ENCODE measurements at places on chromosomes 13 and 19.

GRCh38 chr13:53201454-53202225 lies 173.0 kb downstream of the OLFM4 start:
- DNase-seq, result no peak

DNA sequence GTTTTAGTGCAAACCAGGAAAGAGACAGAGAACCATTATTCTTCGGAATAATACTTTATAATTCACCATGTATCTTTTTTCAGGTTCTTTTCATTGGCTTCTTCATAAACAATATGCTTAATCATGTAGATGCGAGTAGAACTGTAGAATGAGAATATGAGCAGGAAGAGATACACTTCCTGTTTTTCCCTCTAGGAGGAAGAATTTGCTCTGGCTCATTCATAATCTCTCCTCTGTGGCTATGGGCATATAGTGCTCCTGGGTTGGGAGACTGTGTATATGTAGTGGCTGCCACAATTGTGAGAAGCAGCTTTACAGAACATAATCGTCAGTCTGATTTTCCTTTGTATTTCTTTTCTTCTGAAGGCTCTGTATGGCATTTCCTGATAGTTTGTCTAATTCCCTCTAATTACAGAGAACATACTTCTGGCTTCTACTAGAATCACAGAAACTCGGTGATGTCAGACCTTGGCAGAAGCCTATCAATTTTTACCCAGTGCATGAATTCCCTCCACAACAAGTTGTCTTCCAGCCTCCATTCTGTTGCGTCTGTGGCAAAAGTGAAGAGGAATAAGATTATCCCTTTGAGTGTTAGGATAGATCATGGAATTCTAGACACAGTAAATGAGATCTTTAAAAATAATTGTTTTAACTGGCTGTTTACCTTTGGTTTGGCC lies 2.9 kb upstream of the DCLK1 start:
- DNase-seq, result no peak

DNA sequence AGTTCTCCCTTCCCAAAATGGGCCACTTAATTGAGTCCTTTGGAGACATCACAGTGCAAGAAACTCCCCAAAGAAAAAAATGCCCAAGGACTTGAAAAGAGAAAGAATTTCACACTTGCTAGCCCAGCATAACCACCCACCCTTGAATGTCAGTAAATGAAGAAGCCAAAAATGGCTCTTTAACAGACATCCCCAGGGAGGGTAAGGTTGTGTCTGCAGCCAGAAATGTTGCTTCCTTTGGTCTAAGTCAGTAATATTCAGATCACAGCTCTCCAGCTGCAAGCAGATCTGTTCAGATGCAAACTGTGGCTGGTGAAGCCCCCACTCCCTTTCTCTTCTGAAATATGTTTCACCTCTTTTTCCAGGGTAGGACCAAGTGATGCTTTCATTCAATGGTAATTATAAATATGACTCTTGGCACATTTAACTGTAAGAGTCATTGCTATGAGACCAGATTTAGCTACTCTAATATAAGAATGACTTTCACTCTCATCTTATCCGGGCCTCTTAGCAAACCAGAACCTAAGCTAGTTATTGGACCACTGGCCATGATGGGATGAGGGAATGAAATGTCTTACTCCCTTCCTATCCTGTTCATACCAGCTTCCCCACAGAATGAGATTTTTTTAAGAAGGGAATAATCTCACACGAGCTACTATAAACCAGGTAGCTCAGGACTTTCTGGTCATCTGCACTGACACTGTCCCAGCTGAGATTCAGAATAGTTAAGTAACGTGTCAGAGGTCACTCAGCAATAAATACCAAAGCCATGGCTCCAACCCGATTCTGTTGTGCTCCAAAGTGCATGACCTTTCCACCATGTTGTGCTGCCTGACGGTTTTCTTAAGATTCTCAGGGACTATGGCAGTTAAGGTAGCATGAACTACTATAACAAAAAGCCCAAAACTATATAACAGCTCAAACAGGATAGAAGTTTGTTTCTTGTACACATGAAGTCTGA lies 234.1 kb downstream of the FOXO1 start:
- DNase-seq, result no peak

GRCh38 chr19:38592940-38593339 lies 24.8 kb downstream of the MAP4K1 start:
- DNase-seq, result no peak

DNA sequence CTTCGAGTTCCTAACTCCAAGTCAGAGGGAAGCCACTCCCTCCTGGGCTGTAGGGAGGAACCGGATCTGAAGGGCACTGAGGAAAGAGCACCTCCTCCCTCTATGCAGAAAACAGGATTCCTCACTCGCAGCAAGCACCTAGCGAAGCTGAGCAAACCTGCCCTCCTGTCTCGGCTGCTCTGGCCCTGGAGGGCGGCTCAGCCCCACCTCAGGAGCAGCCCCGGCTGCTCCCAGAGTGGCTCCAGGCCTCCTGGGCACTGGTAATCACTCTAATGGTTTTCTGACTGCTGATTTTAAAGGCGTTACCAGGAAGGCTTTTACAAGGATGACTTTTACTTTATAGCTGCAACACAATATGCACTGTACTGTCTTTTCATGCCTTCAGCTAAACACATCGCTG lies 312.5 kb downstream of the TEX29 start:
- DNase-seq, result no peak

- DNase-seq, result no peak
Measured at GRCh38 chr19:43540381-43540780, 7.4 kb downstream of the ZNF575 start.

- DNase-seq, result no peak
Measured at GRCh38 chr19:3055741-3056416, 6.4 kb downstream of the TLE5 start.

- DNase-seq, result no peak
Measured at GRCh38 chr13:109494925-109495369, 291.4 kb downstream of the IRS2 start.

DNA sequence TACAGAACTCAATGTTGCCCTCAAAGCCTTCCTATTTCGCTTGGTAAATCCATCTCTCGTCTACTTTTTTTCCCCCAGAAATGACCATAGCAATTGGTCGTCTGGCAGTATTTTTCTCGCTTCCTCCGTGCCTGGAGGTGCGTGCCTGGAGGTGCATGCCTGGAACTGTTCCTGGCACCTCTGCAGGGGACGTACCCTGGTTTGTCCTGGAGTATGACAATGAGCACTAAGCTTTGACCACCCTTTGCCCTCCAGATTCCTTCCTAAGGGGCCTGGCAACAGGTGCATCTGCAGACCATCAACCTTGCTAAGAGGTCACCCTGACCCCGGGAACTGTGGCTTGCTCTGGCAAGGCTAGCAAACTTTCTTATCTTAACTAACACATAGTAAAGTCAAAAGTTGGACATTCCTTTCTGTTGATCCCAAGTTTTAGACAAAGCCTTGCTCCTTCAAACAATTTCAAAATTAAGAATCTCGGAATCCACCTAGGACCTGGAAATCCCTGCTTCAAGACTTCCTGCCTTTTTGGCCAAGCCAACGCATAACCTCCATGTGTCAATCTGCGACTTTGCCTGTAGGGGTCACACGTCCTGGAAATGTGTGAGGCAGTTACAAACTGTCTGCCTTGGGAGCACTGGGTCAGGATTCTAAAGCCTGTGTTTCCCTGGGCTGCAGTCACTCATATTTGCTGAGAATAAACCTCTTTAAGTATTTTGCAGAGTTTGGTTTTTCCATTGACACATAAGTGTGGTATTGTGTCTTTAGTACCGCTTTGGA lies 28.8 kb upstream of the TUBGCP3 start:
- DNase-seq, result peak; percentile 10

DNA sequence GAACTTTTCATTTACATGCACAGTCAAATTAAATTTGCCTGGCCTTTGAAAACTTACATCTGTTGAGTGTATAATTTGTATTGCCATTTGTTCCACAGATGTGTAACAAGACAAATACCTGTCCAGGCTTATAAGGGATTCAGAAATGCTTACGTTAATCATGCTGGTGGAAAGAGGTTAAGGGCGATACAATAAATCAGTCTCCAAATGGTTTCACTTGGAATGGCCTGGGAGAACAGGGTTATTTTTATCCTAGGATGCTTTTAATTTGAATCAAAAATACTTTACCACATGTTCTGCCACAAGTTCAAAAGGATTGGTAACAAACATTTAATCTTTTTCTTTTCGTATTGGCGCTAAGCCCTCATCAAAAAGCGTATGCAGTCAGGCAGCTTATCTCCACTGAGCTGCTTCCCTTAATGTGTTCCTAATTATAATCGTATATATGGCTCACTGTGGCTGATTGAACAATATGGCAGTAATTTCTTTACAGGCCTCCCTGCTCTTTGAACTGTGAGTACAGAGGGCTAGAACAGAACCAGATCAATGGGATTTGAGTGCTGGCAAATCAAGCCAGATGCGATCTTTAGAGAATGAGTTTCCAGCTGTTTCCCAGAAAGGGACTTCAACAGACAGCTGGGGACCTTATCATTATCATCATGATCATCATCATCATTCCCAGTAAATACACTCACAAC lies 425.7 kb downstream of the SPRY2 start:
- no peak for DNase-seq

GRCh38 chr19:51368366-51369282 lies at the start of gene CLDND2:
TSS of gene CLDND2 (minus strand) at chr19:51369003. CDS start at chr19:51368577, 426 bp downstream.
- DNase-seq, result no peak

- no peak for DNase-seq
Measured at GRCh38 chr19:29882719-29883105, 59.3 kb upstream of the URI1 start.

DNA sequence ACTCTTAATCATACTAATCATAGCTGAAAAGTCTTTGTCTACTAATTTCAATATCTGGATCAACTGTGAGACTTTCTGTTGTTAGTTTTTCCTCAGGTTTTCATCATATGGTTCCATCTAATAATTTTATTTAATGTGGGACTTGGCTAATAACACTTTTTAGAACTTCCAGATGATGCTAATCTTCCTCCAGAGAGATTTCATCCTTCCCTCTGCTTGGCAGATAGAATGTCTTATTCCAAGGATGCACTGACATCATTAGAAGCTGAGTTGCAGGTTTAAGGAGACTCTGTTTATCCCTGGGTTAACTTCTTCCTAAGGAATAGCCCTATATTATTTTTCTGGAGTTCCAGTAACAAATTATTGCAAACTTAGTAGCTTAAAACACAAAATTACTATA lies 325.6 kb downstream of the COG6 start:
- DNase-seq, result no peak

DNA sequence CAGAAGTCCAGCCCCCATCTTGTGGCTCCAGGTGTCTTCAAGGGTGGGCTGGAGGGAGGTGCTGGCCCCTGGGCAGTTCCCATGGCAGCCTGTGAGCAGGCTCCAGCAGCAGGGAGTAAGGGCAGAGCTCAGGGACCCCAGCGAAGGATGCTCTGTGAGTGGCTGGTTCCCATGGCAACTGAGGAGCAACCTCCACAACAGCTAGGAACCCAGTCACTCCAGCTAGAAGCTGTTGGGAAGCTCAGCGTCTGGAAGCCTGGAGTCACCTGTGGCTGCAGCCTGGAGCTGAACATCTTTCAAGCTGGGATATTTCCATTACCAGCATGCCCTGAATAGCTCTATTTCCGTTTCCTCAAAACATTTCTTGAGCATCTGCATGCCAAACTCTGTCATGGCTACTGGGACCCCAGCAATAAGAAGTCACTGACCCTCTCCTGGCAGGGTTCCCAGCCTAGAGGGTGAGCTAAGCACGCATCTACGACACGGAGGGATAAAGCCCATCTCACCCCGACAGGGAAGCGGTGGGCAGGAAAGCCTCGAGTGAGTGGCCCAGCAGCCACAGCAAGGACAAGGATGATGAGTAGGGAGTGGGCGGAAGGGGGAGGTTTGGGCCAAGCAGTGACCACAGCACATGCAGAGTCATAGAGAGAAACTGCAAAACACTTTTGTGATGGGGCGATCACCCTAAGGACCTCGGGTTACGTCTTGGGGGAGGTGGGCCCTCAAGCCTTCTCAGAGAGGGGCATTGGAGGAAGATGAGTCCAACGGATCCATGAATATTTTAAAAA lies 52.6 kb downstream of the ALOX5AP start:
- no peak for DNase-seq

DNA sequence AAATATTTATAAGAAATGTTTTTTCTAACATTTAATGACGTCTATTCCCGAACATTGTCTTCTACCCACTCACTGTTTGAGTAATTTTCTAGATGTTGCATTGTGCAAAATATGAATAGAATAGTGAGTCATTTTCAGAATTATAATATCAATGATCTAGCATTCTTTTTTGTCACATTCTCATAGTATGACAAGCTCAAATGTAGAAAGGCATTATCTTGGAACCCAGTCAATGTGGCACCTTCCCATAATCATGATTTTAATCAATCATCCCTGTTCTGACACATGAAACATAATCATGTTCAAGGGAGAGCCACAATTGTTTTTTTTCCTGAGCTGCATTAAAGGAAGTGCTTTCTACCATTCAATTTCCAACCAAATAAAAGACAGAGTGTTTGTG lies 265.8 kb downstream of the OXGR1 start:
- DNase-seq, result no peak

- peak; percentile 0 for DNase-seq
Measured at GRCh38 chr13:43085545-43085944, 62.2 kb downstream of the DNAJC15 start.
